Activated naive CD8-positive, alpha-beta T cell treated with anti-CD3 and anti-CD28 coated beads, Interleukin-2, amount 10 ng/mL, durations not matched to agents 7 days and 5 days (primary cell): ENCODE measurements at places on chromosomes 11 and 22. TPM values are rescaled to one million over a fixed set of nuclear protein-coding genes. Genes with fewer than 3 reads are reported as not detected.

- no peak overlapping the region for H3K4me3 ChIP-seq
- no peak for DNase-seq
- no peak overlapping the region for H3K27ac ChIP-seq
- no peaks in the 10 kb centered on the region for H3K4me1 ChIP-seq
- H3K36me3 ChIP-seq: no peaks in the 10 kb centered on the region
- H3K27me3 ChIP-seq: no peaks in the 10 kb centered on the region
Measured at GRCh38 chr11:79461144-79461543, 20.3 kb upstream of the TENM4 start.

DNA sequence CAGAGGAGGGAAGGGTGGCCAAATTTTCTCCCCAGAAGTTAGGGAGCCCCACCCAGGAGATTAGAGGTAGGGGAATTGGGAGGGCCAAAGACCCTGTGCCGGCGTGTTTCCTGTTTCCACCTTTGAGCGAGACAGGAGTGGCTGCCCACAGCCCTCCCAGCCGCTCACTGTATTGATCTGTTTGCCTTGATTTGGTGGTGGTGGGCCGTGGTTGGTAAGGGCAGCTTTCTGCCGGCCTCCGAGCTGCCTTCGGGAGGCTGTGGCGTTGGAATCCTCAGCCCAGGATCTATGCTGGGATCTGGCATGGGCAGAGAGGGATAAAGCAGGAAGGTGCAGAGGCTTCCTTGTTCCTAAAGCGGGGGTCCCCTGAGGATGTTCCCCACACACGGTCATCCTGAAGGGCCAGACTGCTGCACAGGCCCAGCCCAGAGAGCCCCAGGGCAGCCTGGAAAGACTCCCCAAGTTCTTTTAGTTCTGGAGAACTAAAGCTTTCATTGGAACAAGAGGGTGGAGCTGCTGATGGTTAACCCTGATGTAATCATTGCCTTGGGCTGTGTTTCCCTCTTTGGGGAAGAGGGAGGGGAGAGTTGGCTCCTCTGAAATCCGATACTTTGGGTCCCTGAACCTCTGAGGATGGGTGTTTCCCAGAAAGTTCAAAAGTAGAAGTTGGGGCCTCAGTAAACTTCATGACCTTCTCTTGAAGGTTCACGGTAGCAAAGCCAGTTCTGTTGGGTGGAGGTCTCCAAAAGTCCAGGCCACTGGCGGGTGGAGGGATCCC is 7.2 kb downstream of the FAM83F start:
- peaks cover 20% of the 10 kb centered on the region for H3K27me3 ChIP-seq
- no peaks in the 10 kb centered on the region for H3K36me3 ChIP-seq
- H3K27ac ChIP-seq: no peak overlapping the region

DNA sequence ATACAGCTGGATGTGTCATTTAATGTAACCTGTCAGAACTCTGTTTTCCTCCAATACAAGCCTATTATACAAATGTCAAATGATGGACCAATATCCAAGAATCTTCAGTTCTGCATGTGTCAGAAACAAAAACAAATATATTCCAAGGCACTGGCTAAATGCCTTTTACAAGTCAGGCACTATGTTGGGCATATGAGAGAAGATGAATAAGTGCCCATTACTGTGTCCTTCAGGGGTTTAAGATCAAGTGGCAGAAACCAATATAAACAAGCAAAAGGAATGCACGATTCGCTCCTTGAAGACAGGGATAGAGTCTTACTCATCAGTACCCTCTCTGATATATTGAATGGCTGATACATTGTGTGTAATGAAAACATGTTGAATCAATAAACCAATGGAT is 254.4 kb downstream of the TTC28 start:
- no peak overlapping the region for H3K27ac ChIP-seq
- no peaks in the 10 kb centered on the region for H3K36me3 ChIP-seq
- no peaks in the 10 kb centered on the region for H3K4me1 ChIP-seq
- H3K4me3 ChIP-seq: no peak overlapping the region

Gene CCDC87
- 0.09 TPM for total RNA-seq

Gene ROBO4
- total RNA-seq: not detected

GRCh38 chr11:130673698-130674097 is 225.3 kb downstream of the ADAMTS15 start:
- DNase-seq: no peak
- H3K4me3 ChIP-seq: no peak overlapping the region
- no peak overlapping the region for H3K27ac ChIP-seq
- no peaks in the 10 kb centered on the region for H3K4me1 ChIP-seq

Gene POLD3
- total RNA-seq: 46.6 TPM

Gene DERL3
- 9.6 TPM for total RNA-seq

Gene C11orf91
- total RNA-seq: 0.40 TPM

DNA sequence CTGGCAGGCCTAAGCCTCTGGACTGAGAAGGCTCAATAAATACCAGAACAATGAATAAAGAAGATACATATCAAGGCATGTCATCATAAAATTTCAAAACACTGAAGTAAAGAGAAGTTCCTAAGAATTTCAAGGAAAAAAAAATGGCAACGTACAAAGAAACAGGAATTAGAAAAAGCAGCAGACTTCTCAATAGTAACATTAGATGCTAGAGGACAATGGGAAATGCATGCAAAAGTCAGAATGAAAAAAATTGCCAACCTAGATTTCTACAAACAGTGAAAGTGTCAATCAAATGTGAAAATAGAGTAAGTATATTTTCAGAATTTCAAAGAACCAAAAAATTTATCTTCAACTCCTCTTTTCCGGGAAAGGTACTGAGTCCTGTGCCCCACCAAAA is 125.0 kb downstream of the KCNC1 start:
- no peak for DNase-seq
- H3K36me3 ChIP-seq: peaks cover 21% of the 10 kb centered on the region
- H3K27ac ChIP-seq: no peak overlapping the region
- no peaks in the 10 kb centered on the region for H3K27me3 ChIP-seq
- peaks cover 9% of the 10 kb centered on the region for H3K4me1 ChIP-seq

DNA sequence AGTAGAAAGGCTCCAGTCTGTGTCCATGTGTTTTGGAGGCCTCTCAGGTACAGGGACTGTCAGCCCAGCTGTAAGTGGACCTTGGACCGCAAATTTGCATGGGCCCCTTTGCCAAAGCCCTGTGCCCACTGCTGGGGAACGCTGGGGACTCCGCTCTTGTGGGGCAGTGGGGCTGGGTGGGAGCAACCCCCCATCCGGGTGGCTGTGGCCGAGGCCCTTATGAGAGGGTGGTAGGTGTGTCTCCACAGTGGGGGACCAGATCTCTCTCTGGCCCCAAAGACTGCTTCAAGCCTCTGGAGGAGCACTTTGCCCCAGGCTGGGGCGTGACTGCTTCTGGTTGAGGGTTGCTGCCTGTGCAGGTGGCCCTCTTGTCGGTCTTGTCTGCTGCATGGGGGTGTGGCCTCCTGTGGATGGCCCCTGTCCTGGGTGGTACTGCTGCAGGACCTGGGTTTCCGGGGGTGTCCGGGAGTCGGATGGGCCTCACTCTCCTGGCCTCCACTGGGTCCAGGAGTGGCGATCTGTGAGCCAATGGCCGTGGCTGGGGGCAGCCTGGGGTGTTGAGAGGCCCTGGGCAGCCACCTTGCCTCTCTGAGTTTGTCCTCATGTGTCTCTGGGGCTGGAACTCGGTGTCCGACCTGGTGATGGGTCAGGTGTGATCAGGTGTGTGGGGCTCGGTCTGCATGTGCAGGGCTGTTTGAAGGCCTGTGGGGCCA is 15.9 kb downstream of the KCNQ1 start:
- peaks cover 4% of the 10 kb centered on the region for H3K27me3 ChIP-seq
- no peak overlapping the region for H3K27ac ChIP-seq
- peak; percentile 26 for DNase-seq
- H3K36me3 ChIP-seq: no peaks in the 10 kb centered on the region

DNA sequence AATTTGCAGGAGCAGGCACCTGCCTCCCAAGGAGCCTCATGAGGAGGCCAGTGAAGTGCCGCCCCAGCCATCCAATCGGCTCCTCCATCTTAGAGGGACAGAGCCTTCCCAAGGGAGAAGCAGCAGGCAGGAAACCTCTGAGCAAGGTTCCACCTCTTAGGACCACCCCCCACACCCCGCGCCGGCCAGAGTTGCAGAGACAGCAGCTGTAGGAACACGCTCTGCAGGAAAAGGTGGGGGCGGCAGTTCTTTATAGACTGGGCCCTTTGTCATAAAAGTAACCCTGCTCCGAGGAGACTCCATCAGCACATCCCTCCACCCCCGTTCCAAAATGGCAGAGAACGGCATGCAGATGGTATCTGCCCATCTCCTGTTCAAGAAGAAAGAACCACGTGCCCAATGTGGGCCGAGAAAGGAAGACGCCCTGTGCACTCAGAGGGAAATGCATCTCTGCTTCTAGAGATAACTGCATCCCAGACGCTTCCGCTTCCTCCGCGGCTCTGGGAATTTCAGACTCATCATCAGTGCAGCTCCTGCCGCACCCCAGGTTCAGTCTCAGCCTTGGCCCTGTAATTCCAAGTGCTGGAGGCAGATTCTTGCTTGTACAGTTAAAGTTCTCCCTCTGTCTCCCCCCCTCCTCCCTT is 98.5 kb downstream of the SPATA19 start:
- no peak overlapping the region for H3K4me3 ChIP-seq
- no peak overlapping the region for H3K27ac ChIP-seq
- peaks cover 2% of the 10 kb centered on the region for H3K27me3 ChIP-seq
- no peaks in the 10 kb centered on the region for H3K4me1 ChIP-seq
- no peak for DNase-seq

DNA sequence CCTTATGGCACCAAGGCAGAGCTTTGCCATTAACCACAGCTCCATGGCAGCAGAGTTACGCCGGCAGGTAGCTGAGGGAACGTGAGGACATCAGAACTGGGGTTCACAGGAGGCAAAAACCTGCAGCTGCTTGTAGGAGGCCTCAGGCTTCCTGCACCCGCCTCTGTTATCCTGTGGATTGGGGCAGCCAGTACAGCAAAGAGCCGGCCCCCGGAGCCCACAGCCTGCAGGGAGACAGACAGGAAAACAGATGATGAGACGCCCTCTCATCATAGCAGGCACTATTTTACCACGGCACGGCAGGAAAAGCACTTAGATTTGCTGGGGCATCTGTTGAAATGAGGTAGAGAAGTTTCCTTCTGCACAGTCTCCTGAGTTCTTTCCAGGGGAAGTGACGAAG is 870.3 kb downstream of the TBC1D22A start:
- no peaks in the 10 kb centered on the region for H3K27me3 ChIP-seq
- H3K36me3 ChIP-seq: no peaks in the 10 kb centered on the region
- no peak overlapping the region for H3K4me3 ChIP-seq
- no peak overlapping the region for H3K27ac ChIP-seq

Gene NTM
- total RNA-seq: not detected

GRCh38 chr11:123584186-123584585 is 70.2 kb downstream of the SCN3B start:
- no peak overlapping the region for H3K27ac ChIP-seq
- H3K4me3 ChIP-seq: no peak overlapping the region
- H3K4me1 ChIP-seq: peaks cover 8% of the 10 kb centered on the region
- H3K36me3 ChIP-seq: peaks cover 6% of the 10 kb centered on the region

- no peaks in the 10 kb centered on the region for H3K4me1 ChIP-seq
- no peak for DNase-seq
- H3K27ac ChIP-seq: no peak overlapping the region
- no peaks in the 10 kb centered on the region for H3K36me3 ChIP-seq
- H3K4me3 ChIP-seq: no peak overlapping the region
Measured at GRCh38 chr11:39249566-39250365, 2209.7 kb downstream of the LRRC4C start.

DNA sequence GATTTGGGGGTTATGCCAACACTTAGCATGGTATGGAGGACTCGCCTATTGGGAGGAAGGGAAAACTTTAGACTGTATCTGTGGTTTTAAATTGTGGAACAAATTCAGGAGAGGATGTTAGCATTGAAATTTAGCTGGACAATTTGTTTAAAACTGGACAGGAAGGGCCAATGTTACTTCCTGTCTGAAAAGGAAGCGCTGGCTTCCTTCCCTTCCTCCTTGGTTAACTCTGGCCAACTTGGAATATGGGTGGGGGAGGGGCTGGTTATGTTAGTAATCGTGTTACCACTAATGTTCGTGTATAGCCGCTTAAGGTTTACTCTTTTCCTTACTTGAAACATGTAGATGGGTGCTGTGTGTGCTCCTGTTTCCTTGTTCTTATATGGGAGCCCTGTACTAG is 13.9 kb downstream of the CTNND1 start:
- peaks cover 28% of the 10 kb centered on the region for H3K4me1 ChIP-seq
- H3K27ac ChIP-seq: no peak overlapping the region
- no peak for DNase-seq
- H3K27me3 ChIP-seq: no peaks in the 10 kb centered on the region
- H3K4me3 ChIP-seq: no peak overlapping the region

DNA sequence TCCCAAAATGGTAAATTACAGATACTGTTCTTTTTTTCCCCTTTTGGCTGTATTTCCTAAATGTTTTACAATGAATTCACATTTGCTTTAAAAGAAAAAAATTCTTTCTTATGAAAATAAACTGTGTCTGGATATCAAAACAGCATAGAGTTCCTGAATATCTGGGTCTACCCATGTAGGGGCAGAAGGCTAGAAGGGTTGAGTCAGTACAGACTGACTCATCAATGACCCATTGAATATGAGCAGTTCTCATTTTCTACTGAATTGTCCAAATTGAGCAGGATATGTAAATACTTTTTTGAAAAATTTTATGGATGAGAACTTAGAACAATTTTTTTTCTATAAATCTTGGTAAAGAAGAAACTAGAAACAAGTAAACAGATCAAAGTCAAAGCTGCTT is 16.3 kb upstream of the C11orf87 start:
- no peak overlapping the region for H3K4me3 ChIP-seq
- no peak overlapping the region for H3K27ac ChIP-seq
- no peaks in the 10 kb centered on the region for H3K4me1 ChIP-seq

GRCh38 chr11:65858681-65859087 is 704 bp upstream of the CFL1 start:
- H3K27me3 ChIP-seq: no peaks in the 10 kb centered on the region
- H3K27ac ChIP-seq: peak overlapping the region; percentile 93
- DNase-seq: no peak

GRCh38 chr22:45781966-45782365 is 110.3 kb downstream of the ATXN10 start:
- no peaks in the 10 kb centered on the region for H3K27me3 ChIP-seq
- H3K4me3 ChIP-seq: no peak overlapping the region
- H3K27ac ChIP-seq: no peak overlapping the region
- H3K36me3 ChIP-seq: peaks cover 4% of the 10 kb centered on the region
- no peaks in the 10 kb centered on the region for H3K4me1 ChIP-seq
- DNase-seq: no peak

DNA sequence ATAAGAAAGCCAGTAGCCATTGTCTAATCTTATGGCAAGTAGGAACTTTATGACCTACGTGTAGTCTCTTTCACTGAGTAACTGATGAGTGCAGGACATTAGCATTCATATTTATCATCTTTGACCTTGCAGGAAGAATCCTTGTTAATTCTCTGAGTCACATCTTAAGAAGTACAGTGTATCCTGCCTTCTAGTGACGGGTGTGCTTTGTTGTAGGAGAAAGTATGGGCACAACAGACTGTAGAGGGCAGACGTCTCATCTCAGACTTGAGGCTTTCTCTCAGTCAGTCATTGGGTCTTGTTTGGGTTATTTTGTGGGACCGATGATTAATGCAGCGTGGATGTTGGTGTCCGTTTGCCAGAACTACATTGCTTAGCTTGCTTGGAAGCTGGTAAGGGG is 6.8 kb downstream of the RNF214 start:
- no peak for DNase-seq
- peaks cover 10% of the 10 kb centered on the region for H3K36me3 ChIP-seq
- H3K27ac ChIP-seq: no peak overlapping the region
- no peaks in the 10 kb centered on the region for H3K27me3 ChIP-seq

Gene OR2AG2
- total RNA-seq: not detected
